Right forelimb (tissue), 1 donor: ENCODE measurements at places on chromosomes 4 and X.

- no peak for DNase-seq
Observed at GRCh38 chrX:86171366-86171765, 23.1 kb downstream of the DACH2 start.

GRCh38 chr4:1080961-1081688, 32.2 kb downstream of the RNF212 start:
- no peak for DNase-seq

DNA sequence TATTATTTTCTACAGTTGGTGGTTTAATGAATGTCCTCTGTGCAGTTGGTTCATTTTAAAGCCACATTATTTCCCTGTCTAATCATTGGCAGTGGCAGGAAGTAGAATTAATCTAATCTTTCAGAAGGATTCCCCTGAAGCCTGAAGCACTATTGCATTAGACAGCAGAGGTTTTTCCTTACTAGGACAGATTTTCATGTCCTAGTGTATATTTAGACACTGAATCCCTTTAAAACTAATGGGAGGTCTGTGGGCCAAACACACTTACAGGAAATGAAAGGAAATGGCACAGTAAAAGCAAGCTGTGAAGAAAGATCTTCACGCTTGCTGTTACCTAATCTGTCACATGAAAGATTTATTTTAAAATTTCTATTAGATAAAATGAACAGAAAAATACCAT, 165.2 kb downstream of the SLC39A8 start:
- DNase-seq = no peak

DNA sequence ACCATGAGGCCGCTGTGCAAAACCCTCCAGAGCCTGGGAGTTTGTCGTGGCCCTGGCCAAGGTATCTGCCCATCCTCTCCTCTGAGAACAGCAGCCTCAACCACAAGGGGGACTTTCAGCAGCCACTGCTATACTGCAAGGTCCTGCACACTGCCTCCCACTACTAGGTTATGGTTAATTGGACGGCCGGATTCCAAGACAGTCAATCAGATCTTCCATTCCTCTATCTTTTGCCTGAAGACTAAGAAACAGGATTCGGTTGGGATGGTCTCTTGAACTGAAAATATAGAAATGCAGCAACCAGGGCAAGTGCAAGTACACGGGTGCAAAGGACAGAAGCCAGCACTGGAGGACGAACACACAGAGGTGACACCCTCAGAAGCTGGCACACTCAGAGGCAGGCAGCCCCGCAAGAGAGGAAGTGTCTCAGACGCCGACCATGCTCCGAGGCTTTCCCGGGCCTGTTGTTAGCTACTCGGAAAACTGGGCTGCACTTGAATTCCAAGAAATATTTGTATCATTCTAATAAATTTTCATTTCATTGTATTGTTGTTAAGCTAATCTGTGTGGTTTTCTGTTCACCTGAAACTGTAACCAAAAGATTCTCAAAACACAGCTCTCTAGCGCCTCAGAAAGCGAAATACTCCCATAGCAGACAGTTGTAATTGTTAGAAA, 63.3 kb downstream of the AFAP1 start:
- no peak for DNase-seq

- DNase-seq = no peak
Observed at GRCh38 chr4:66193487-66193886, 523.2 kb upstream of the EPHA5 start.

DNA sequence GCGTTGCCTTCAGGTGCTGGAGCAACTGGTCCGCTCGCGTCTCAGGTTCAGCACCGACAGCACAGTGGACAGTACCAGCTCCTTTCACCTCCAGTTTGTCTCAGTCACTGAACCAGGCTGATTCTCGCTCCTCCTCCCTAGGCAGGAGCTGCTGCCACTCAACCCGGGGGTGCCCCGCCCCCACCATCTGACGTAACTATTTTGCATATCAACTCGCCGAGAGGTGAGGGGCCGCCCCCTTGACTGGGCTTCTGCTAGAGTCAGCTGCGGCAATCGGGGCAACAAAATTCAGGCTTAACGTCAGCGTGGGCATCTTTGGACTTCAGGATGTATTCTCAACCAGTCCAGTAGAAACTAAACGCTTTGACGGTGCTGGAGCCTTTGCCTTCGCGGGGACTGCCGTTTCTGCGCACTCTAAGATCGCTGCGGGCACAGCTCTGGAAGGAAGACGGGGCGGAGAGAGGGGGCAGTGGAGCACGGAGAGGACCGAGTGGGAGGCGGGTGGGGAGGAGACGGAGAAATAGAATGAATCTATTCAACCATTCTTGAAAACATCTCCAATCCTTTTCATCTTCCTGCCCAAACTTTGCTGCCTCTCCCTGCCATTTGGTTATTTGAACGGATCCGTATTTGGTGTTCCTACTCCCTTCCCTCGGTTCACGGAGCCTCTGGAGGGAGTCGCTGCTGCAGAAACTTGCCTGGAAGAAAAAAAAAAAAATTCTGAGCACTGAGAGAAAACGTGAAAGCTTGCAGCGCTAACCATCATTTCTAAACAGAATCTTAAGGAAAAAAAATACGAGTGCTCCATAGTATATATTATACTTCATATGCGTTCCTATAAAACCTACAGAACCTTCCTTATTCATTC, at the start of gene FSTL5:
Gene FSTL5 (minus strand): TSS at position 109 of the 868 bp plus-strand sequence. CDS start 52,604 bp downstream, outside the sequence.
- DNase-seq = peak; percentile 84

GRCh38 chr4:110372485-110372884, 103.5 kb upstream of the ENPEP start:
- DNase-seq = no peak

DNA sequence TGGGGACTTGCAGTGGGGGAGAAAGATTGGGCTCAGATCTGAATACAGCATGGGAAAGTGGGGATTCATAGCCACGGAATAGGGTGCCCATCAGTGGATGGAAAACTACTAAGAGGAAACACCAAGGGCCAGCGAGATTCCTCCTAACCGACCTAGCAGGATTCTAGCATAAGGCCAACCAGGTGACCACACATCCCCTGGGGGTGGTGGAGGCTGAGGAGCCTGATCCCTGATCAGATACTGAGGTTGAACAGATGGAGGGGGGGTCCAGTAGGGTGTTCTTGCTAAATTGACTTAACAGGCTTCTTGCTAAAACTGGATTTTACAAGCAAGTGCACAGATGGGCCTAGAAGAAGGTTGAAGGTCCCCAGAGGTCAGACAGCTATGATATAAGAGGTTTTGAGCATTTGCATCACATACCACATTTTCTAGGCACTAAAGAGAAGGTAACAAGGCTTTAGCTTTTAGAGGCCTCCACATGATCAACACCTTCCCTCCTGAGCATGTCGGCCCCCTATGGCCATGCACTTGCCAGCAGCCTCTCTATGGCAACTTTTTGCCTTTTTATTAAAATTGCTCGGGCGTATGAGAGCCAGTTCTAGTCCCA, 69.1 kb upstream of the PUDP start:
- DNase-seq = no peak

DNA sequence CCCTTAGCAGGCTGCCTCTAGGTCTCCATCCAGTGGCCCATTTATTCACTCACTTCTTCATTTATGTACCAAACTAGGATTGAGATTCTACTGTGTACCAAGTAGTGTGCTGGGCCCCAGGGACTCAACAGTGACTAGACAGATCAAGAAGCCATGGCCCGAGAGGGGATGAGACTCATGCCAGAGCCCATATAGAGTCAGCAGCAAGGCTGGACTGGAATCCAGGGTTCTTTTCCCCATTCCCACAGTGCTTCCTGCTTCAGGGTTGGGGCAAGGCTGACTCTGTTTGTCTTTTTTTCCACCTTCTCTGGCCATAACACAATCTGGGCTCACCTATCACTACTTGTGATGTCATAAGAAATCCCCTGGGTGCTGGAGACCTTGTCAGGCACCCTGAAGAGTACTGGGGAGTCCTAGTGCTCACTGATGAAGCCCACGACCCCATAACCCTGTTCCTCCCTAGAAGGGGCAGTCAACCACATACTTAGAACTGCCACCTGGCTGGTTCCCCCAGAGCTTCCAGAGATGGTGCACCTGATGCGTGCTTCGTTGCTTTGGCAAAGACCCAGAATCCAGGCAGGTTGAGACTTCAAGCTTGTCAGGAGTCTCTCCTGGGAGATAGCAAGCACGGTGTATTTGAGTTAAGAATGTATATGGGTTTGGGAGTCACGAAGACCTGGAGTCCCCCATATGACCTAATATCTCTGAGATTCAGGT, 6.2 kb downstream of the RTL5 start:
- DNase-seq = no peak

GRCh38 chrX:13798184-13798583, 18.7 kb downstream of the GPM6B start:
- no peak for DNase-seq

DNA sequence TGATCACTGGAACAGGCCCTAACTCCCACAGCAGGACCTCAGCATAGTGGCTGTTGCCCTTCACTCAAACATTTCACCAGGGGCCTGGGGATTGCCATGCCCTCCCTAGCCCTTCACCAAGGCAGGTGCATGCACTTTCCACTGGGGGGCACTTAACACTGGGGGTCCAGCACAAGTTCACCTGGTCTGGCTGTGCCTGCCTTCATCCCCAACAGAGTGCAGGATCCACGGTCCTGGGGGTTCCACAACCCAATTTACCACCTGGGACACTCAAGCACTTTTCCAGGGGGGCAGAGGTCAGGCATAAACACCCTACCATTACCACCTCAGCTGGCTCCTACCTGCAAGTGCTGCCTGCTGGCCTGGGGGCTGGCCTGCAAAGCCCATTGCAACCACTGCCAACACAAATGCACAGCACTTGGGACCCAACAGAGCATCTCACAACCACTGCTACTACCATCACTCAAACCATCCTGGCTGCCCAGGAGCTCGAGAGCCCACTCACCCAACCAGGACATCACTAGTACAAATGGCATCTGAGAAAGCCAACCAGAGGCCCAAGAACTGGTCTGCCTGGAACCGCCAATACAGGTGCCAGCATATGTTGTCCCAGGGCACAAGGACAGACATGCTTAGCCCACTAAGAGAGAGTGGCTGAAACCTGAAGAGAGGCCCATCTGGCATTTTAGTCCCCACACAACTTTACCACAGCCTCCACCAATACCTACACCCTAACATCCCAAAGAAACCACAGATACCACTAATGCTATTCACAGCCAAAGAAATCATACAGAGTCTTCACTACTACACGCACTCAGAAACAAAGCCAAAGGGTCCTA, 43.1 kb downstream of the NAT8L start:
- DNase-seq = no peak

- no peak for DNase-seq
Observed at GRCh38 chrX:14220386-14220944, 190.8 kb upstream of the GEMIN8 start.
